NK-92 treated with Interleukin-12 subunit alpha and Interleukin-12 subunit beta, amount 100 ng/mL, for 24 hours (cell line): ENCODE measurements at places on chromosomes 6 and 20.

DNA sequence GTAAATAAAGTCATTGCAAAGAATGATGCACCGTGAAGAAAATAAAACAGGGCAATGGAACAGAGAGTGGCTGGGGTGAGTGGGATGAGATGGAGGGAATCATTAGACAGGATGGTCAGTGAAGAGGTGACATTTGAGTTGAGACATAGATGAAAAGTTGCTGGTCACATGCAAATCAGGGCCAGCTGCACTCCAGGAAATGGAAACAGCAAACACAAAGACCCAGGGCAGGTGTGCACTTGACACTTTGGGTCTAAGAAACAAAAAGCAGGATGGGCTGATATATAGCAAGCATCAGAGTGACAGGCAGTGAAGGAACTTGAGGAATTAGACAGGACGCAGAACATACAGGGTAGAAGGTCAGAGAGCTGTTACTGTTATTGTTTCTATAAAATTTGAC is 171.5 kb upstream of the RIPOR2 start:
- no peak for DNase-seq

DNA sequence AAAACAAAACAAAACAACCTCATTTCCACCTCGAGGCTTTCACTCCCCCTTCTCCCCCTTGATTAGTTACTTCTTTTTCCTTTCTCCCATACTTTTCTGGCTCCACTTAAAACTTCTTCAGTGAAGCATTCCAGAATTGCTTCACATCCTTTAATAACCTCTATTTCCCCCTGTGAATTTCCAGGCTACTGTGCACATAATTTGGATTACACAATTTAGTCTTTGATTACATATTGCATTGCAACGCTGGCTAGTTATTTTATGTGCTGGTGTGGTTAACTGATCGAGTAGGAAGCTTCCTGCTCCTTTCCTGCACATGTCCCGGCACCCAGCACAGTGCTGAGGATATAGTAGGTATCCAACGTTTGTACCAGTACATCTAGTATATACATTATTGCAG is 28.1 kb upstream of the EEF1E1 start:
- DNase-seq, result no peak

- DNase-seq, result no peak
These were observed 3.7 kb upstream of the ARMH2 start for GRCh38 chr6:24802271-24803059.

GRCh38 chr20:2918096-2919049 is 45.1 kb downstream of the PTPRA start:
- no peak for DNase-seq

GRCh38 chr20:4225745-4226144 is 210.4 kb upstream of the RNF24 start:
- no peak for DNase-seq

- DNase-seq, result no peak
These were observed 258.5 kb downstream of the KHDC1L start for GRCh38 chr6:72966628-72967280.

GRCh38 chr6:105803442-105803841 is 282.7 kb upstream of the PRDM1 start:
- no peak for DNase-seq

DNA sequence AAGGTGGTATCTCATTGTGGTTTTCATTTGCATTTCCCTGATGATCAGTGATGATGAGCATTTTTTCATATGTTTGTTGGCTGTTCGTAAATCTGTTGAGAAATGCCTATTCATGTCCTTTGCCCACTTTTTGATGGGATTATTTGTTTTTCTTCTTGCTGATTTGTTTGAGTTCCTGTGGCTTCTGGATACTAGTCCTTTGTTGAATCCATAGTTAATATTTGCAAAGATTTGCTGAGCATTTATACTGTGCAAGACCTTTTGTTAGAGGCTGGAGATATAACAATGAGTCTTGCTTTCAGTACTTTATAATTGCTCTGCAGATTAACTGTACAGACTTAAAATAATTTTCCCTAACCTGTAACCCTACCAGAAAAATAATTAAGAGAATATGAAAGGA is 35.6 kb downstream of the PDE7B start:
- no peak for DNase-seq

- DNase-seq, result no peak
These were observed 7.8 kb downstream of the STX7 start for GRCh38 chr6:132505158-132505557.

- no peak for DNase-seq
These were observed 67.6 kb downstream of the NUDT3 start for GRCh38 chr6:34324738-34325444.

GRCh38 chr20:37288091-37288490 is 1.4 kb upstream of the MANBAL start:
- DNase-seq, result no peak

GRCh38 chr6:150738092-150738629 is 127.3 kb upstream of the MTHFD1L start:
- no peak for DNase-seq

DNA sequence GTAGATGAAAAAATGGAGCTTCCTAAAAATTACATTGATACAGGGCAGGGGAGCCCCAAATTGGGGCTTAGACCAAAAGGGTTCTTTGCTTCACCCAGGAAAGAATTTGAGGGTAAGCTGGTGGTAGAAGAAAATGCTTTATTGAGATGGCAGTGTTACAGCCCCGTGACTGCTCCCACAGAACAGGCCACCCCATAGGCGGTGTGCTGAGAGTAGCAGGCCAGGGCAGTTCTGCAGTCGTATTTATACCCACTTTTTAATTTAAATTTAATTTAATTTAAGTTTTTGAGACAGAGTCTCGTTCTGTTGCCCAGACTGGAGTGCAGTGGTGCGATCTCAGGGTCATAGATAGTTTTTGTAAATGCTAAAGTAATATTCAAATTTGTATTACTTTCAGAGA is 265.0 kb downstream of the CDH26 start:
- DNase-seq, result no peak

GRCh38 chr20:16158976-16159286 is 414.3 kb downstream of the KIF16B start:
- DNase-seq, result no peak

DNA sequence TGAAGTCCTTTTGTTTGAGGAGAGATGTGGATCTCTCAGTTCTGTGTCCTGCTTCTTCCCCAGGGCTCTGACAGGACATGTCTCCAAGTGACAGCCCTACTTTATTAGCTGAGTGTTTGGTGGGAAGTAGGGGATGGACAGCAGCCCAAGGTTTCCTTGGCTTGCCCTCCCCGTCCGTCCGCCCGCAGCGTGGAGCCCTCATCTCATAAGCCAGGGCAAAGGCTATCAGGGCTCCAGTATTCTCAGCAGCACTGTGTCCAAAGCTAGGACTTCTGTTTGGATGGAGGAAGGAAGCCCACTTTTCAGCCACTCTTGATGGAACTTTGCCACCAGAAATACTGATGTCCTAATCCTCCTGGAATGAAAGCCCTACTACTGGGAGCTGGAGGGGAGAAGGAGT is 13.6 kb downstream of the CDC5L start:
- no peak for DNase-seq

DNA sequence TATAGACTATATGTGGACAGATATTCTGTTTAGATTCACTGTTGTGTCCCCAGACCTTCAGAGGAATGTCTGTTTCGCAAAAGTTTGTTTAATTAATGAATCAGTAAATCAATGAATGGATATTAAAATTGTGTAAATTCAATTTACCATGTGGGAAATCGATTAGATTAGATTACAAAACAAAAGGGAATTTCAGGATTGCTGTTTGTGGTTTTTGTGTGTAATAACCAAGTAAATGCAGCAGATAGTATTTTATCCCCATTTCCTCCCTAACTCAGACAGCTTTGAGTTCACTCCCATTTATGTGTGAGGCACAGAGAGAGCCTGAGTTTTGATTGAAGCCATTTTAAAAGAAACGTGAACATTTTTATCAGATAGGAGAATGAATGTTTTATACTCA is 214.8 kb downstream of the ADGB start:
- DNase-seq, result no peak

GRCh38 chr6:12555267-12555666 is 161.3 kb upstream of the PHACTR1 start:
- DNase-seq, result no peak

- no peak for DNase-seq
These were observed 1303.8 kb upstream of the ADGRB3 start for GRCh38 chr6:67331304-67331703.

GRCh38 chr6:4129446-4129845 is 5.9 kb downstream of the ECI2 start:
- DNase-seq, result no peak

GRCh38 chr20:44362466-44362940 is 7.0 kb downstream of the HNF4A start:
- DNase-seq, result no peak

- no peak for DNase-seq
These were observed 220.0 kb upstream of the KCNQ5 start for GRCh38 chr6:72401865-72402264.

- no peak for DNase-seq
These were observed 34.5 kb downstream of the MOCS1 start for GRCh38 chr6:39899554-39900295.

DNA sequence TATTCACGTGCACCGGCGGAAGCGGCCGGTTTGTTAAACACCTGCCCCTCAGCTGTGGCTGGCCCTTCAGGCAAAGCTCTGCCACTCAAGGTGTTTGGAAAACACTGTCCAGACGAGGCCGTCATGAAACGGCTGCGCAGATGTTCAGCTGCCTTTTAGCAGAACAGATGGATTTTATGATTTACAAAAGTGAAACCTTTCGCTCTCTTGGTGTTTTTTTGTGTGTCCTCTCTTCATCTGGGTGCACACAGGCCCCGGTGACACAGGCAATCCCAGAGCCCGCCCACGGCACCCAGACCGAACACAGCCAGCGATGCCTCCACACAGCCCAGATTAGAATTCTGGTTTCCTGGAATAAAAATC is 397.0 kb downstream of the SMOC2 start:
- DNase-seq, result no peak

DNA sequence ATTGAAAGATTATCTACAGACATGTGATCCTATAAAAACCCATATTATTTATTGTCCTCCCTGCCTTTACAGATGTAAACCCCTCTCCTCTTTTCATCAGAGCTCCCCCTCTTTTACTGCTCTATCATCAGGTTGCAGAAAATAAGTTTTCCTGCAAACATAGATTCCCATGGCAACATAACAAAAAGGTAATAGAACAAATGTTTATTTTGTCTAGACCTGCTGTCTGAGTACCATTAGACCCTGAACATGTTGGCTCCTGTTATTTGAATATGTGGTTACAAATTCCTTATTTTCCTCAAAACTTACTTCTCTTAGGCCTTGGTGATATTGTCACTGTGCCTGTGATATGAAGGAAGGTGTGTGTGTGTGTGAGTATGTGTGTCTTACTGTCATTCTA is 11.5 kb downstream of the MAPK14 start:
- no peak for DNase-seq

- no peak for DNase-seq
These were observed 720.5 kb upstream of the SLC35B3 start for GRCh38 chr6:9155836-9156235.

DNA sequence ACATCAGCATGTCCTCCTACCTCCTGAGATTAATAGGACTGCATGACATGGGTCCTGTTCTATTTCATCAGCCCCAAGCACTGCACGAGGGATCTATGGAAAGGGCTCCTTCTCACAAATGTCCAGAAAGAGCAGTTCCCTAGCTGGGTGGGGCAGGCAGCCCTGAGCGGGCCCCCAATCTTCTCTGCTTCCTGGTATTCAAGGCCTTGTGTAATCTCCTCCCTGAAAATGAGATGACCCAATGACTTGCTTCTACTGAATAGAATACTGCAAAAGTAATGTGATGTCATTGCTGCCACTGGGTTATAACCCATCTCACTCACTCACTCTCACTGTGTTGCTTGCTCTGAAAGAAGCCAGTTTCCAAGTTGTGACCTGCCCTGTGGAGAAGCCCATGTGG is 126.4 kb downstream of the OPRM1 start:
- no peak for DNase-seq

GRCh38 chr20:57787151-57787989 is 77.6 kb upstream of the PMEPA1 start:
- DNase-seq, result no peak

DNA sequence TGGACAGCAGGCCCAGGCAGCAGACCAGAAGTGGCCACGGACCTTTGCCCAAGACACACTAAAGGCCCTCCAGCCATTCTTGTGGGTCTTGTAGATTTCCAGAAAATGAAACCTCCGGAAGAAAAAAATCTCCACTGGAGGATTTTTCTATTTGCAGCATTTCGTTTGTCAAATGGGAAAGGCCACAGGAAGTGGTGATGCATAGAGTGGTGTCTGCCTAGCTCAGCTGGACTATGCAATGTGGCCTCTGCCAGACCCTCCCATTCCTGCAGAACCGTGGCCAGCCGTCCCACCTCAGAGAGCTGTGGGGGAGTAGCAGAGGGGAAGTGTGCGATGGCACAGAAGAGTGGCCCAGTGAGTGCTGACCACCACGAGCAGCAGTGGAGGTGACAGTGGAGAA is 24.0 kb upstream of the INSM1 start:
- DNase-seq, result no peak

DNA sequence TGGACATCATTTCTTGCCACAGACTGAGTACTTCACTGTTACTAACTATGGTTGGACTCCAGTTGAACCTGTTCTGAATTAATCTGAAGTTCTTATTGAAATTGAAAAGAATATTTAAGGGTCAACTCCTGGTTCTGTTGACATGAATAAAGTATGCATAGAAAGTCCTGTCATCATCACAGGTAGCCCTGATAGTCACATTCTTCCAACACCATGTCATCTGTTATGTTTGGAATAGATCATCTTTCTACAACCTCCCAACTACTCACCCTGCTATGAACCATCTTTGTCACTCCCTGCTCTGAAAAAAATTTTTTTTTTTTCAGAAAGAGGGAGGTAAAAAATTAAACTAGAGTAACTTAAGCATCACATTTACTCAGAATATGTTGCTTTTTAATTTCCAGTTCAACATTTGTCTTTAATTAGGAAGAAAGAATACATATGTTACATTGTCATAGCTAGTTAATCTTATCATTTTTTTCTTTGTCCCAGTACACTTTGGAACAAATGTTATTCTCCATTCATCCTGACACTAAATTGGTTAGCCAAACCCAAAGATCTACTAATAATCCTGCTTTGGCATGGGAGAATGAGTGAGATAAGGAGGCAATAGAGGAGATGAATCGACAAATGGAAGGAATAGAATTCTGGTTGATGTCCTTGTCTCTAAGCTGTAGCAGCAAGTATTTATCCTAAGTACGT is 775.1 kb upstream of the NRSN1 start:
- no peak for DNase-seq

GRCh38 chr6:134389658-134390057 is 71.7 kb upstream of the SGK1 start:
- no peak for DNase-seq
